ENCODE measurements at places on chromosomes 6 and 20.

DNA sequence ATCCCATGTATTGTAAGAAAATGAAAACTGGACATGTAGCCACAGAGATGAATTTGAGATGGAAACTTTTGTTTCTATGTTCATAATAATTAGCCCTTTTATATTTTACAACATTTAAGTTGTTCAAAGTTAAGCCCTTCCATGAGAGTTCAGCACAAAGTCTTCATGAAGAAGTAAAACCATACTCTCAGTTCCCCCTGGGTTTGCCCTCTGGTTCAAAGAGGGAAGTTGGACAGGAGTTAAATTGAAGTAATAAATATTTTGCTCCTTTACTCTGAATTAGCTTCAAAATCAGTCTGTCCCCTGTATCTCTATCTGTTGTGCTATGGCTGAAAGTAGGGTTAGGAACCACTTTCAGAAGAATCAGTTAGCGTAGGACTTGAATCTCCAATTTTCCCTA, 31.1 kb downstream of the PHACTR2 start:
- no peak for DNase-seq

- peak; percentile 77 for DNase-seq
Observed at GRCh38 chr6:13908955-13909381, 15.8 kb upstream of the RNF182 start.

GRCh38 chr6:53795340-53795701, 516 bp downstream of the LRRC1 start:
- no peak for DNase-seq

DNA sequence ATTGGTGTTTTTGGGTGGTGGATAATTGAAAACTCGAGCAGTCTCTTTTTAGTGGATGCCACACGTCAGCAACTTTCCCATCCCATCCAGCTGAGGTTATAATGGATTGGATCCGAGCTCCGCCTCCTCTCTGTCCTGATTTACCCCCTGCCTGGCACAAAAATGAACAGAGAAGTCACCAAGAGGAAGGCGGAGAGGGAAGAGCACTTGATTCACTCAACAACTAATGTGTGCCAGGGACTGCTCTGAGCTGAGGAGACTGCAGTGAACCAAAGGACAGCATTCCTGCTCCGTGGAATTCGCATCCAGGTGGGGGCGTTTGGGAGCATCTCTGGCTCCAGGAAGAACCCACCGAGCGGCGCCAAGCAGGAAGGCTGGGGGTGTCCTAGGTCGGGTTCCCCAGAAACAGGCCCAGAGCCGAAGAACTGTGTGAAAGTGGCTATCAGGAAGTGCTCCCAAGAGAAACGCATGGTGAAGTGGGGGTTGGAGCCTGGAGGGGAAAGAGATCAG, 95.8 kb upstream of the NAA20 start:
- no peak for DNase-seq

GRCh38 chr20:25643716-25644115, 19.9 kb upstream of the NANP start:
- DNase-seq = no peak

DNA sequence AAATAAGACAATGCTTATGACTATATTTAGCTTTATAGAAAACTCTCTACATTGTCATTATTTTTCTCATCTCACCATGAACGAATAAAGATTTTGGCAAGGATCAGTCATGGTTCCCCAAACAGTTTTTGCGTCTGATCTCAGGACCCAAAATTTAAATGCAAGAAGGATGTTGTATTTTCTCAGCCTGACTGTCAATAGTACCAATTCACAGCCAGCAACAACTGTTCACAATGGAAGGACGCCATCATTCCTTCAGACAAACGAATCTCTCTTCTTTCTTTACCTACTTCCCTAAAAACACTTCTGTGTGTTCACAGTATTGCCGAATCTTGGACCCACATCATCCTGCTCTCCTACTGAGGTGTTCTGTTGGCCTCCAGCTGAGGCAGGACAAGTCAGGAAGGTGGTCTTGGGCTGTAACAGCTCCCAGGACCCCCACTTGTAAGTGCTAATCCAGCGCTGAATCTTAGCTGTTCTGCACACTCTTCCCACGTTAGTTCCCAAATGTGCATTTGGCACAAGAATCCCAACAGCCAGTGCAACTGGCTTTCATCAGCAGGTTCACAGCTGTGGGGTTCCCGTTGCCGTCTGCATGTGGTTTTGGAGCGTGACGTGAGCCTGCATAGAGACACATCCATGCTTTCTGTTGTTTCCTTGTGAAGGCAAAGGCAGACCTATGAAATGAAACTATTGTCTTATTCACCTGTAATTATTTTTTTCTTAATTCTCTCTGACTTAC, 600.0 kb downstream of the QKI start:
- DNase-seq = no peak

- no peak for DNase-seq
Observed at GRCh38 chr6:105137388-105137787, 42.4 kb downstream of the POPDC3 start.

DNA sequence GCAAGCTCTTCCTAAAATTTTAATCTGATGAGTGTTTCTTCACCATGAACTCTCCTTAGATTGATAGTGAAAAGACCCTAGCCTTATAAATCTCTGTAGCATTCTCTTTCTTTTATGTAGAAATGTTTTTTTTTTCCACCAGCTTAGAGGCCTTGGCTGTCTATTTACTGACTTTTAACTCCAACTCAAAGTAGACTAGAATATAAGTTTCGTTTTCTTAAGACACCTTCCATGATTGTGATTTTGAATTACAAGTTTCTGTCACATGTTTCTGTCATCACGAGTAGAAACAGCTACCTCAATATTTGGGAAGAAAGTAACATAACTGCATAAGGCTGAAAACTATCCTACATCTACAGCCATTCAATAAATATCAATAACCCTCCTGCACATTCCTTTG, 17.8 kb downstream of the ADGRF4 start:
- DNase-seq = no peak

GRCh38 chr6:156598071-156598854, 178.9 kb upstream of the ARID1B start:
- no peak for DNase-seq

GRCh38 chr20:36064658-36065426, 89.7 kb upstream of the EPB41L1 start:
- DNase-seq = peak; percentile 92

DNA sequence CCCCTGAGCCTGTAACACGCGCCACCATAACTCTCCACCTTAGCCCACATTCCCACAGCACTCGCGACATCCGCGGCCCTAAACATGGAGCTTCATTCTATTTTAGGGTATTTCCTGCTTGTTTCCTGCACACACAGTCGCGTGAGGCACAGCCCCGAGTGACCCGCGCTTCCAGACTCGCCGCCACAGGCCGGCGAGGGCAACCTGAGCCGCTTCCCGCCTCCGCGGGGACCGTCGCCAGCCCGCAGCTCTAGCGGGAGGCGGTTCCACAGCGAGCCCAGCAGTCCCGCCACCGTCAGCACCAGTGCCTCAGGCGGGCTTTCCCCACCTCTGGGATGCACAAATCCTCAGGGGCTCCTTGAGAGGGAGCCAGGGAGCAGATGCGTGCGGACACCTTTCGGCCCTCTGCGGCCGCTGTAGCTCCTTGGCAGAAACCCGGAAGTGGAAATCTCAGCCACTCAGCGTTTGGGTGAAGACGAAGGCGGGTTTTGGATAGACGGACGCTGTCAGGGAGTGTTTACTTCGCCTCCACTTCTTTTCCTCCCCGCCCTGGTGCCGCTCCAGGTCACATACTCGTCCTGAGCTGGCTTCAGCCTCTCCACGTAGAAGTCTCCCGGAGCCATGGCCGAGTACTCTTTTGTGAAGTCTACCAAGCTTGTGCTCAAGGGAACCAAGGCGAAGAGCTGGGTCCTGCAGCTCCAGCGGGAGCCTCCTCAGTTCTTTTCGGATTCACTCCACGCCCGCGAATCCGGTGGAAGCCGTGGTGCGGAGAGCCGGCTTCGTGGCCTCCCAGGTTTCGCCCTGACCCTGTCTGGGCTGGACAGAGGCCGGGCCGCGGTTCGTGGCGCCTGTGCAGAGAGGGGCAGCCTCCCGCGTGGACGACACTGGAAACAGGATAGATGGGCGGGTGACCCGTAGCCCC, 2177.4 kb upstream of the DEFB115 start:
- DNase-seq = no peak

DNA sequence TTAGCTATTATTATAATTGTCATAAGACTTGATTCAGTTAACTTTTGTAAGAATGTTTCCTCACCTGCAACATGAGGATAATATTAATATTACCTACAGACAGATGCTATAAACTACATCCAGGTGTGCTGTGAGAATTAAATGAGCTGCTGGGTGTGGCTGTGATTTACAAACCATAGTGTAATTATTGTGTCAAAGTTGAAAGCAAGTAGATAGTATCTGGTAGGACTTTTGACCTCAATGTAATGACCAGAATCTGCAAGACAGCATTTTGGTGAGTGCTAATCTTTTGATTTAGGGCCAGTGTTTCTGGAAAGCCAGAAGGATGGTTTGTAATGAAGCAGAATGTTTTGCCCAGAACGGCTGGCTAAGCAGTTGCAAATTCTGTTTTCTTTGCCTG, 162.5 kb downstream of the TRMT11 start:
- no peak for DNase-seq

DNA sequence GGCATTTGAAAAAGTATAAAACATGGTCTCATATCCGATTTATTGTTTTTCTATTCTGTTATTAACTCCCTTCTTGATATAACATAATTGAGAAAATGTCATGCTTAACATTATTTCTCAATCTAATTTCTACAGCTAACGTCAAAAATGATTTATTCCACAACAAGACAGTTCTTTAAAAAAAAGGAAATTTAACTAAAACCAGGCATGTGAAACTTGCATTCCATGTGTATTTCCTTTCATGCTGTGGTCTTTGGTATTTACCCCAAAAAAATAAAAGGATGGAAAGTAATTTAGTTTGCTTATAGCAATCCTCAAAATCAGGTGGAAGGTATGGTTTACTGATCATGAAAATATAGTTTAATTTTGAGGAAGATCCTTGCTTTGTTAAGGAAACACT, 142.8 kb downstream of the COL21A1 start:
- DNase-seq = no peak

- DNase-seq = no peak
Observed at GRCh38 chr6:127102299-127102698, 16.2 kb upstream of the RSPO3 start.

DNA sequence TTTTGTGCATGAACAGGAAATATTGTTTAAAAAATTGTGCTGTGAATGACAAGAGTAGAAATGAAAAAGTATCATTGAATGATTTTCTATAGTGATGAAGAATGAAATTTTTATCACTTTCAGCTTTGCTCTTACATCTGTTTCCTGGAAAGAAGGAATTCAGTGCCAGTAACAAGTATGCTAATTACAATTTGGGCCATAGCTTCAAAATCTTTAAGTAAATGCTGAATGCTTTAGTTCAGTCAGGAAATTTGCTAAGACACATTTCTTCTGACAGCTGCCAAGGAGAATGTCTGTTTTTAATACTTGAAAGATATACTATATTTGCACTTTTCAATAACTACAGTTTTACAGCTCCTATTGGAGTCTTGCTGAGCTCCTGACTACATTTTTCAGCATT, 203.7 kb upstream of the RSPO3 start:
- no peak for DNase-seq

All from NCI-H2171 treated with DMSO at 0.1 percent for 48 hours (cell line).